ENCODE measurements at places on chromosomes 1 and 21.
A peak's percentile ranks its signal among the peaks of the same experiment; 100 is the strongest.

DNA sequence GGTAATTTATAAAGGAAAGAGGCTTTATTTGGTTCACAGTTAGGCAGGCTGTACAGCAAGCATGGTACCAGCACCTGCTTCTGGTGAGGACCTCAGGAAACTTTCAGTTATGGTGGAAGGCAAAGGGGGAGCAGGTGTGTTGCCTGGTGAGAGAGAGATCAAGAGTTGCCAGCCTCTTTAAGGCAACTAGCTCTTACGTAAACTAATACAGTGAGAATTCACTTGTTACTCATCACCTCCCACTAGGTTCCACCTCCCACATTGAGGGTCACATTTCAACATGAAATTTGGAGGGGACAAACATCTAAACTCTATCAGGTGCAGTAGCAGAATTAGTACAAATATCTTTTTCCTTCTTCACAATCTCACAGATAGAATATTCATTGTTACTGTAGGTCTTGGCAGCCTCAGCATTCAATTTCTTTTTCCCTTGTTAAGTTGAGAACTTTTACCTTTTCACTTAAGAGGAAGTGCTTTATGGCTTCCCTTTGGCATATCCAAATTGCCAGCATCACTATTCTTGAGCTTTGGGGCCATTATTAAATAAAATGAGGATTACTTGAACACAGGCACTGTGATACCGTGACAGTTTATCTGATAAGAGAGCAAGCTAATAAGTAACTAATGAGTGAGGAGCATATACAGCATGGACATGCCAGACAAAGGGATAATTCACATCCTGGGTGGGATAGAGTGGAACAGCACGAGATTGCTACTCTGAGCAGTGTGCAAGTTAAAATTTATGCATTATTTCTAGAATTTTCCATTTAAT, 48.4 kb downstream of the MAGI3 start:
- peak; percentile 38 for DNase-seq

DNA sequence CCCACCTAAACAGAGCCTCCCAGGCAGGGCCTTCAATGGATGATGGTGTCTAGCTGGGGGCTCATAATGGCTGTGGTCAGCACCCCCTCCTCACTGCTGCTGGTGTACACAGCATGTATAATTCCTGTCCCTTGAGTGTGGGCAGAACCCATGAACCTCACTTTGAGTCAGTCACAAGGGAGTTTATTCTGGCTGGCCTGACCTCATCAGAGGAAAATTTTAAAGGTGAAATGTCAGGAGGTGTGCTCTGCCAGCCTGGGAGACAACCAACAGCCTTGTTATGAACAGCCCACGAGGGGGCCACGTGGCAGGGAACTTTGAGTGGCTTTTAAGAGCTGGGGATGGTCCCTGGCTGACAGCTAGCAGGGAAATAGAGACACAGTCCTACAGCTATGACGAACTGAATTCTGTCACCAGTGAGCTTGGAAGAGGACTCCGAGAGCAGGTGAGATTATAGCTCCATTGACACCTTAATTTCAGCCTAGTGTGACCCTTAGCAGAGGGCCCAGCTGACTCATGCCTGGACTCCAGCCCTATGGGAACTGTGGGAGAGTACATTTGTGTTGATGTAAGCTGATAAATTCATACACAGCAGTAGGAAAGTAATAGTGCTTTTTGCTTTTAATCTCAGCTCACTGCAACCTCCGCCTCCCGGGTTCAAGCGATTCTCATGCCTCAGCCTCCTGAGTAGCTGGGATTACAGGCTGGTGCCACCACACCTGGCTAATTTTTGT, 73.5 kb upstream of the RUNX3 start:
- DNase-seq = peak; percentile 21

DNA sequence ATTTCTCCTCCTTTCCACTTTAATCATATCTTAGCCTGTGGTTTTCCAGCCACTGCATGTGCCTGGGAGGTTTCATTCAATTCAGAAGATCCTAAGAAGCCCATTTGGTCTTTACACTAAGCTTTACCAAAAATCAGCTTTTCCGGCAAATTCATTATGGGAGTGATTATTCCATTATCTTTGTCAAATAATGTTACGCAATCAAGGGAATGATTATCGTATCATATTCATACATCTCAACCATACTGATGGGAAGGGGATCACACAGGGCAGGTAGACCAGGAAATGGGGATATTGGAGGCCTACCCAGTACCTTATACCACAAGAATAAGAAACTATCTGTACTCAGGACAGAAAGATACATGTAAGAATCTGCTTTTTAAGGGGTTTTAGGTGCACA, 440.5 kb downstream of the GPATCH2 start:
- DNase-seq = no peak

DNA sequence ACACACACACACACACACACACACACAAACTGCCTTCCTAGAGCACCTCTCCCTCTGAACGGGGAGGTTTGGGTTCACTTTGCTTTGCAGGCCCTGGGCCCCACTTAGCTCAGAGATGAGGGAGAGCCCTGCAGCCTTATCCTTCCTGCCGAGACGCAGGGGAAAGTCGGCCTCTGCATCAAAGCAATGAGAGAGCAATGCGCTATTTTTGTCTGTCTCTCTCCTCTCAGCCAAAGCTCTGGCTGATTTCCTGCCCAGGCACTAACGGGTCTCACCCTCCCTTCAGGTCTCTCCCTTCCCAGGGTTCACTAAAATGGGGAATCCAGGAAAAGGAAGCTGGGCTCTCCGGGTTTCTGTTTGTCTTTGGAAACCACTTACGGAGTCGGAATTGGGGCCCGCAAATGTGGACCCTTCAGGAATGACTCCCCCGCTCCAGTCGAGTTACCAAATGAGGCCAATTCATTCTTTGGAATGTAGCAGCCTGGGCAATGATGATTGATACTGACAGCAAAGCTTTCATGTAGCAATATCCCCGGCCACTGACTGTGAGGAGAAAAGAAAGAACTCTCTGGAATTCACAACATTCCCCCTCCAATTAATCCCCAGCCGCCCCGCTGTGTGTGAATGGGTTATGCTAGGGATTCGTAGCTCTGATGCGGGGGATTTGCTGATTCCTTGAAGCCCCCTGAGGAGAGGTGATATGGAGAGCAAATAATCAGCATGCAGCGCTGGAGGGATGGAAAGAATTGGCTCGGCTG, 61.5 kb upstream of the WLS start:
- no peak for DNase-seq

GRCh38 chr1:111141245-111142220, 1.5 kb downstream of the CEPT1 start:
- DNase-seq = no peak

DNA sequence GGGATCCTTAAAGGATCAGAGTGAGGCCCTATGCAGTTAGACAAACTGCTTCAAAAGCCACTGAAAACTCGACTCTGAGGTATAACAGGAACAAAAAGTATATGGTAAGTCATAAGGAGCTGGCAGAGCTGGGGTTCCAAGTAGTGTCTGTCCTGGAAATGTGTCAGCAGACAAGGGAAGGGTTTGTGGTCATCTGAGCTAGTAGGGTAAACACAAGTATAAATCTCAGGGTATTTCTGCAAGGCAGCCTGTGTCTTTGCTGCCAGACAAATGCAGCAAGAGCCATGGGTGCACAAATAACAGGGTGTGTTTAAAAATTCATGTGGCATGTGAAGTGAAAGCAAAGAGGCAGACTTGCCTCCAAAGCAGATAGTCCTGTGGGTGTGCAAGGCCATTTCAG, 759.0 kb upstream of the ADAMTS5 start:
- DNase-seq = no peak

GRCh38 chr1:40858856-40859416, 3.2 kb downstream of the CITED4 start:
- no peak for DNase-seq

DNA sequence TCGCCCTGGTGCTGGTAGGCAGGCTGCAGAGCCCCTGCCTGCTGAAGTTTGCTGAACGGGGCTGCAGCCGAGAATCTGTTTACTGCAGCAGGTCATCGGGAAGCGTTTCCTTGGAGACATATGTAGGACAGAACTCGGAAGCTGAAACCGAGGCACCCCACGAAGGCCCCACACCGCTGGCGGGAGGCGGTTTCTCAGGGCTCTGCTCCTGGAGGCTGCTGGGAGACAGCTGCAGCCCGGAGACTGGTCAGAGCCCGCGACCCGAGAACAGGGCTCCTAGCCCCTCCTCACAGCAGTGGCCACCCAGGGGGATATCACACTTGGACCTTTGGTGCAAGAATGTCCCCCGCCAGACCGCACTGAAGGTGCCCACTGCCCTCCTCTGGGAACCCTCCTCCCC, 12.7 kb upstream of the PLCH2 start:
- no peak for DNase-seq

DNA sequence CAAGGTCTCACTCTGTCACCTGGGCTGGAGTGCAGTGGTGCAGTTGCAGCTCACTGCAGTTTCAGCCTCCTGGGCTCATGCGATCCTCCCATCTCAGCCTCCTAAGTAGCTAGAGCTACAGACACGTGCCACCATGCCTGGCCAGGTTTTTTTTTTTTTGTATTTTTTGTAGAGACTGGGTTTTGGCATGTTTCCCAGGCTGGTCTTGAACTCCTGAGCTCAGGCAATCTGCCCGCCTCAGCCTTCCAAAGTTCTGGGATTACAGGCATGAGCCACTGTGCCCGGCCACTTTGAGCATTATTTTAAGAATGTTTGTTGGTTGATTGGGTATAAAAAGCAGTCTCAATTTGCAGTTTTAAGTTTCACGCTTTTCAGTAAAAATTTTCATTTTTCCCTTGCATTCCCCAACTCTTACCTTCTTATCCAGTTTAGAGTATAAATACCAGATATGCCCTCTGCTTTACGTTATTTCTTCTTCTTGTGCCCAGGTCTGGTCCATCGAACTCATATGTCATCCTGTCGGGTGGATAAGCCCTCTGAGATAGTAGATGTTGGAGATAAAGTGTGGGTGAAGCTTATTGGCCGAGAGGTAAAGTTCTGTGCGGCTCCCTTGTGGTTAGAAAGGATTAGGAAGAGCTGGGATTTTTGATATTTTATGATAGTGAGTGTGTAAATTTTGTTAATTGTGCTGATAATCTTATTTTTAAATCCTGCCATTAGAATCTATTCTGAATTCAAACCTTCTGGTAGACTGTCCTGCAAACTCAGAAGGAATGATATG, 36.0 kb downstream of the FABP3 start:
- no peak for DNase-seq

DNA sequence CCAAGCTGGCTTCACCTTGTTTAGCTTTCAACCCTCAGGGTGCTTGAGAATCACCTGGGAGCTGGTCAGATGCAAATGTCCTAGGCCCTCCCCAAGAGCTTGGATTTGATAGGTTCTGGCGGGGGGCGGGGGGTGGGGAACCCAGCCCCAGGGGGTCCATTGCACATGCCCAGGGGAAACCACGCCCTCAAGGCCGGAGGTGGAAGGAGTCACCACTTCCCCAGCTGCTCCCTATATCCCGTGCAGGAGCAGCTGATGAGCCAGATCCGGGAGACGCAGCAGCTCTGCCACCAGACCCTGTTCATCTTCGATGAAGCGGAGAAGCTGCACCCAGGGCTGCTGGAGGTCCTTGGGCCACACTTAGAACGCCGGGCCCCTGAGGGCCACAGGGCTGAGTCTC, 5.8 kb downstream of the TOR3A start:
- no peak for DNase-seq

DNA sequence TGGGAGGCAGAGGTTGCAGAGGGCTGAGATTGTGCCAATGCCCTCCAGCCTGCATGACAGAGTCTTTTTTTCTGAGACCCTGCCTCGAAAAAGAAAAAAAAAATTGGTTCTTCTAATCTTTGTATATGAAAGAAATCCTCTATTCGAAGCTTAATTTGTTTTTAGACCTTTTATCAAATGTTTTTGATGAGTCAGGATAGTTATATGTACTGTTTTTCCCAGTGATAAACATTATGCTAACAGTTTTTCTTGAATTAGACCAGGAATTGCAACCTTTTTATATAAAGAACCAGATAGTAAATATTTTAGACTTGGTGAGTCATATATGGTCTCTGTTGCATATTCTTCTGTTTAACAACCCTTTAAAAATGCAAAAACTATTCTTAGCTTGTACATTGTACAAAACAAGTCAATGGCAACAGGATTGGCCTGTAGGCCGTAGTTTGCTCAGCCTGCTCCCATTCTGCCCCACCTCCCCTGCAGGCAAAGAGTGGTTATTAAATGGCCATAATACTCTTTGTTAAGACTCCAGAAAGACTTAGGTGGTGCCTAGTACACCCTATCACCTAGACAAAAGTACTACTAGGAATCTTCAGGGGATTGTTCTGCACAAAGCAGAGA, 45.2 kb downstream of the LYST start:
- no peak for DNase-seq

DNA sequence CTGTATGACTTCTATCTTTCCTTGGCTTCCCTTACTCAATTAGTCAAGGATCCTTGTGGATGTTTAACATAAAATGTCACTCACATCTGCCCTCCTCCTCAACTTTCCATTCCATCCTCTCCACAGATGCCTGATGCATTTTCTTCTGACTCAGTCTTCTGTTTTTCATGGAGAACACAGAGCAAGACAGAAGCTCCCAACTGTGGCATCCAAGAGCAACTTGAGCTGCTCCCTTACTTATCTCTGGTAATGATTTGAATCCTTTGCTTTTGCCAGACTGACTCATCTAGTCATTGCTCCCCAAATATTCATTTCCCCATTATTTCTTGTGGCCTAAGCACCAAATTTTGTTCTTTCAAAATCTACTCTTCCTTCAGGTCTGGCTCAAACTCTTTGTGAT, 120.6 kb downstream of the LYPLAL1 start:
- no peak for DNase-seq

DNA sequence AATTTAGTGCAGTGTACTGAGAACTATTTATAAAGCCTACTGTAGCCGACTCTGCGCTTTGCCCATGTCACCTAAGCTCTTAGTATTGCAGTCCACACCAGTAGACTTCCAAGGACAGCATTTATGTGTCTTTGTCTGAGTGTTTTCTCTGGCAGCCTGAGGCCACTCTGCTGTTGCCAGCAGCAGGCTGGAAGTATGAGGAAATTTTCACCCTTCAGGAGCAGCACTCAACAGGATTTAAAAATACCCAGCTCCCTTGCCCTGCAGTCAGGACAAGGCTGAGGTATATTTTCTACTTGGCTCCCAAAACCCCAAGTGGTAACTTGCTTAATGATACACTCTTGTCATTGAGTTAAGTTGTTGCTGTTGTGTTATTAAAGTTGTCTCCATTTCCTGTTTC, 230.1 kb downstream of the SRGAP2C start:
- DNase-seq = no peak

GRCh38 chr1:71106658-71107322, 26.0 kb upstream of the ZRANB2 start:
- DNase-seq = no peak

GRCh38 chr1:229070168-229070567, 200.7 kb upstream of the RAB4A start:
- DNase-seq = peak; percentile 48

GRCh38 chr1:55612988-55613387, 397.8 kb upstream of the USP24 start:
- DNase-seq = no peak

- DNase-seq = no peak
Measured at GRCh38 chr21:27369234-27369633, 402.3 kb upstream of the ADAMTS5 start.

- DNase-seq = no peak
Measured at GRCh38 chr21:42746593-42747275, 93.3 kb downstream of the PDE9A start.

- DNase-seq = no peak
Measured at GRCh38 chr1:116513956-116514355, 56.9 kb downstream of the CD58 start.
